CD8-positive, alpha-beta T cell (primary cell): ENCODE measurements at places on chromosomes 7 and 10.

DNA sequence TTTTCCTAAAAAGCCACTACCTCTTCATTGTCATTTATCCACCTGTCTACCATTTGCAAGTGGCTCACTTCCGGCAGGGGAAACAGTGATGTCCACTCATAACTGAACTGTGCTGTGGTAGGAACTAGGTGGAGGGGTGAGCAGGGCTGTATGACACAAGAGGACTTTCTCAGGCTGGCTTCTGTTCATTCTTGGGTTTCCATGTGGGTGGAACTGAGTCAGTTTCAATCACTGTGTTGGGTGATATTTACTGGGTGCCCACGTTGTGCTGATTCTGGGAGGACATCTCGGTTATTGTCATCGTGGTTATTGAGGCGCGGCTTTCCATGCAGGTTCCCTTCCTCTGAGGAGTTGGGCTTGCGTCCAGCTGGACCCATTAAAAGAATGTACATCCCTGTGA, 38.8 kb downstream of the RAMP3 start:
- no peak for DNase-seq

- DNase-seq = no peak
Measured at GRCh38 chr10:79028056-79028430, 40.7 kb upstream of the ZMIZ1 start.

- DNase-seq = no peak
Measured at GRCh38 chr7:71739520-71740173, 607.7 kb downstream of the GALNT17 start.

GRCh38 chr7:112149734-112150133, 56.5 kb downstream of the DOCK4 start:
- DNase-seq = no peak

DNA sequence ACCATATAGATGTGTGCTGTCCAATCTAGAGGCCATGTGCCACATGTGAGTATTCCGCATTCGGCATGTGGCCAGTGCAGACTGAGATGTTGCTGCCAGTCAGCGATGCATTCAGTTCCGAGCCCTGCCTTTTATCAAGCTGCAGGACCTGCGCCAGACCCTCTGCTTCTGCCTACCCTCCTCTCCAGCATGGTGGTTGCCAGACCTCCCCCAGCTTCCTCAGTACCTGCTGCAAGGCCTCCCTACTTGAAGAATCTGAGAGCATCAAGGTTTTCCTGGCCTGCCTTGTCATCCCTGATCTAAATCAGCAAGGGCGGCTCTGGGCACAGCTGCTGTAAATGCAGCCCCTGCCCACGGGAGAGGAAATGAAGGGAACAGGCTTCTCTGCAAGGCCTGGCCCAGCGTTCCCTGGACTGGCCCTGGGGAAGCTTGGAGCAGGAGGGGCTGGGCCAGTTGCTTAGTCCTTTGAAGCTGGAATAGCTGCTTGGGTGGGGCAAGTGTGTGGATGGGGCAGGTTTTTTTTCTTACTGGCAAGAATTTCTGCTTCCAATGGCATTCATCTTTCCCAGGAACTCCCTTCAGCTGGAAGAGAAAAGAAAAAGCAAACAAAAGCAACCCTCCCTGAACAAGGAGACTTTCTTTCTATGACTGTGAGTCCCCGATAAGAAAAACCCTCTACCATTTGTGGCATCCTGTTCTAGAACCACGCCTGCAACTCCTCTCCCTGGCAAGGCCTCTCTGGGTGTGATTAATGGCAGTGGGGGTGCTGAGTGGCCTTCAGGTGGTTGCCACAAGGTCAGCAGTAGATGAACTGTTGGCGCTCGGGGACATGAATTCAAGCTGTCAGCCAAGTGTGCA, 93.0 kb downstream of the NHLRC2 start:
- peak; percentile 41 for DNase-seq

- DNase-seq = no peak
Measured at GRCh38 chr7:80373429-80374032, 138.3 kb downstream of the GNAT3 start.

DNA sequence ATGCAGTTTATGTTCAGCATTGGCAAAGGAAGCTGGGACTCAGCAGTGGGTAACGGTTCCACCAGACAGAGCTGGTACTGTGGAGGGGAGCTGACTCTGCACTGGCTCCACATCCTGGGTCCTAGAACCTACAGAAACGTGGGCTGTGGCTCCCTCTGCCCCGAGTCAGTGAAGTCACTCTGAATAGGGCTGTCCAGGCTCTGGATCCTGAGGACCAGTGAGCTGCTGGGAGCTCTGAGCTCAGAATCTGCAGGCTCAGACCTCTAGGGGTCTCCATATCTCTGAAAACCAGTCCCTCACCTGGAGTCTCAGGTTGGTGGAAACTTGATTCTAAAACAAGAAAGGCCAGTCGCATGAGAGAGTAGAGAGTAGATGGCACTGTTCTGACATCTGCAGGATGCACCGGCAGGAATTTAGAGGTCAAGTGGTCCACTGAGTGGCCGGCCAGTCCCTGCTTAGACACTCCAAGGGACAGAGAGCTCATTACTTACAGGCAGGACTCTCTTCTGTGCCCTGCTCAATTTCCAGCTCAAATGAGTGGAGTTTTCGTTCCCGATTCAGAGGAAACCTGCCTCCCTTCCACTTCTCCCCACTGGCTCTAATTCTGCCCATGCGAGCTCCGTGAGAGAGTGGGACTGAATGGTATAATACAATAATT, 18.6 kb downstream of the NPFFR1 start:
- no peak for DNase-seq

DNA sequence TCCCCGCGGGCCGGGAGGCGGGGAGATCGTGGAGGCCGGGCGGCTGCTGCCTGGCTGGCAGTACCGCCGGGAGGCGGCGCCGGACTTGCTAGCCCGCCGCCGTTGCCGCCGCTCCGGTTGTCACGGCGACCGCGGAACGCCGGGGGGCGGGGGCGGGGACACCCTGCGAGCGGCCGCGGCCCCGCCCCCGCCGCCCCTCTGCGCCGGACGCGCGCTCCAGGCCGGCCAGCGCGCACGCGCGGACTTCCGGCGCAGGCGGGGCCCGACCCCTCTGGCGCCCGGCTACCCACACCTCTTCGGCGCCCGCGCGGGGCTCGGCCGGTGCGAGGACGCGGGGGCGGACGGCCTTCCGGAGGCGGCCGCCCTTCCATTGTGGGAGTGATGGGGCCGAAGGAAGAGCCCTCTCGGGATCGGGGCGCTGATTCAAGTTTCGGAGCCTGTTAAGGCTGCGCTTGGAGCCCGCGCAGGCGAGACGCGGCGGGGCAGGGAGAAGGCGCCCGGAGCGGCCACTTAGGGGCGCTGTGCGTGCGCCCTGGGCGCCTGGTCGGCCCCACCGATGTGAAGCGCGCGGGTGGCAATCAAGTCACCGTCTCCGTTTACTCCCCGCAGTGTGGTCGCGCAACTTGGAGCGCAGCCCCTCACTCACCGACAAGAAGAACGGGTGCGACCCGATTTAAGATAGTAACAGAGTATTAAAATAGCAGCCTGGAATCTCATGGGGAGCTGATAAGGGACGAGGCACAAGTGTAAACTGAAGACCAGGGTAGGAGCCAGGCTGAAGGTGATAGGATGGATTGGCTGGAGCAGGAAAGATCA, 449 bp upstream of the DPY19L1 start:
- peak; percentile 90 for DNase-seq

DNA sequence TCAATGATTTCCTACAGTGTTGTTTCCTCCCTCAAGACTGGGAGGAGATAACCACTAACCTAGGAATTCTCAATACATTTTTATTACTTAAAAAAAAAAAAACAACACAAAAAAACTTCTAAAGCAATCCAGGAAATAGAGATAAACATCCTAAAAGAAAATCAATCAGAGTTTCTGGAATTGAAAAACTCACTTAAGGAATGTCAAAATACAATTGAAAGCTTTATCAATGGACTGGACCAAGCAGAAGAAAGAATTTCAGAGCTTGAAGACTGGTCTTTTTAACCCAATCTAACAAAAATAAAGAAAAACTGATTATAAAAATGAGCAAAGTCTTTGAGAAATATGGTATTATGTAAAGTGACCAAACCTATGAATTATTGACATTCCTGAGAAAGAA, 394.1 kb downstream of the XPNPEP1 start:
- no peak for DNase-seq

DNA sequence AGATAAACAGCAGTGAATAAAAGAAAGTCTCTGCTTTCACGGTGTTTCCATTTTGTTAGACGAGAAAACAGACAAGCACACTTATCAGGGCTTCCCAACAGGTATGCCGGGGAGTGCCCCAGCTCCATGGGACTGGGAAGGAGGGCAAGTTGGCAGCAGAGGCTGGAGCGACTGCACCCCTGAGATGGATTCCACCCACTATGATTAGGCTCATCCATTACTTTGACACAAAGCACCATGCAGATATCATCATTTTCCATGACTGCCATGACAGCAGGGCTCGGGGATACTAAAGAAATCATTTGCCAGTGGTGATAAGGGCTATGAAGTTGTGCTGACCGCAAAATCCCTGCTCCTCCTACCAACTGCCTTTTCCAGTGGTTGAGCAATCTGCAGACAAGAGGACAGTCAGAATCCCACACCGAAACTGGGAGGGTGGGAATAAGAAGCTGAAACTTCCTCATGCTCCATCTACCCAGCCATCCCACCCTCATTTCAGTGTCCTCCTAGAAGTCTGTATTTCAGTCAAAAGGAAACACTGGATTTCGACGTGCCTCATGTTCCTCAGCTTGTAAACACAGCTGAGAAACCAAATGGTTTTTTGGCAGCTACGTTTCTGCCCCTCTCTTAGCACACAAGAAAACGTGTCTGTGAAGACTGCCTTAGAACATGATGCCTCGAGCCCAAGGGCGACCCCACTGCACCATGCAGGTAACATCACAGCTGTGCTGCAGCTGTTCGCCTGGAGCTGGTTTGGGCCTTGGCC, 15.5 kb downstream of the CREB3L2 start:
- no peak for DNase-seq

DNA sequence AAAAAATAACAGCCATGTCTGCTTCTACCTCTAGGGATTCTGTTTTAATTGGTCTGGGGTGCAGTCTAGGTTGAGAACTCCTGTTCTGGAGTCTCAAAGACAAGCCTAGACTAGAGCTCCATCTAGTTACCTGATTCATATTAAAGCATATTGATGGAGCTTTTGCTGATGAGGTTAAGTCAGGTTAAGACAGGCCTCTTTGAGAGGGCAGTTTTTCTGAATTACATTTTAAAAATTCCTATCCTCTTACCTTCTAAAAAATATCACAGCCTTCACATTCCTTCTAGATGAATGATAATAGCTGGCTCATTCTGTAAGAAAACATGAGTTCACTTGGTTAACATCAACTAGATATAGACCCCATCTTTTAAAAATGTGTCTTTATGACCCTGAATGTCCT, 28.9 kb downstream of the MGAM start:
- DNase-seq = no peak

GRCh38 chr7:147638566-147638965, 952.0 kb upstream of the C7orf33 start:
- no peak for DNase-seq

GRCh38 chr7:96418581-96418980, 96.7 kb upstream of the SLC25A13 start:
- DNase-seq = no peak

- DNase-seq = no peak
Measured at GRCh38 chr7:169276-170172, 22.8 kb upstream of the FAM20C start.

- DNase-seq = no peak
Measured at GRCh38 chr10:75011221-75011620, 100.2 kb upstream of the SAMD8 start.

GRCh38 chr10:70145666-70146488, 623 bp downstream of the TYSND1 start:
- DNase-seq = peak; percentile 61

DNA sequence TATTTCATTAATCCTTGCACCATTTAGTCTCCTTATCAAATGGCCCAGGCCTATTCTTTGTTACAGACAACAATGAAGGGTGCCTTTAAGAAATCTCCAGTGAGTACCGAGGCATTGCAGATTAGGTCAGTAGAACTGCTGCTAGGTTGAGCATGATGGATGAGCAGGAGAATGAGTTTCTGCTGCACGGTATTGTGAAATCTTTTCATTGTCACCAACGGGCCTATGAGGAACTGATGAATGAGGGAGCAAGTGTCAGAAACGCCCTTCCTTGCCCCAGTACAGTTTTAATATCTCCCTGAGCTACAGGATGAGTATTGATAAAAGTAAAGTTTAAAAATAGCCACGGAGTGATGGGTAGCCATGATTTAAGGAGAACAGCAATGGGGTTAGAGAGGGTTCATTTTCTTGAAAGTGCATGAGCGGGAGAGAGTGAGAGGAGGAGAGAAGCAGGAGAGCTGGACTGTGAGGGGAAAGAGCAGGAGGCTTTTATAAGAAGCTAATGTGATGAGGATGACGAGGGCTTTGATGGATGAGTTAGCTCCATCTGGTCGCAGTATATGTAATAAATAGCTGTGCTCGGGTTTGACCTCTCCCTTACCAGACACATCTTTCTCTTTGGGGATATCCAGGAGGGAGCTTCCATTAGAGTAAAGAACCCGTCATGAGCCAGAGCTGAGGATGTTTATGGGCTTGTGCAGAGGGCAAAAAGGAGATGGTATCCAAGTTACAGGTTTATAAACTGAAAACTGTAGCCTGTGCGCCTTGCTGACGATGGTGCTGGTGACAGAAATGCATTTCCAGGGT, 526.1 kb downstream of the LRMDA start:
- no peak for DNase-seq
